ENCODE measurements at places on chromosomes 12 and 14.

GRCh38 chr12:90226211-90226610, 517.6 kb upstream of the ATP2B1 start:
- DNase-seq, result no peak

DNA sequence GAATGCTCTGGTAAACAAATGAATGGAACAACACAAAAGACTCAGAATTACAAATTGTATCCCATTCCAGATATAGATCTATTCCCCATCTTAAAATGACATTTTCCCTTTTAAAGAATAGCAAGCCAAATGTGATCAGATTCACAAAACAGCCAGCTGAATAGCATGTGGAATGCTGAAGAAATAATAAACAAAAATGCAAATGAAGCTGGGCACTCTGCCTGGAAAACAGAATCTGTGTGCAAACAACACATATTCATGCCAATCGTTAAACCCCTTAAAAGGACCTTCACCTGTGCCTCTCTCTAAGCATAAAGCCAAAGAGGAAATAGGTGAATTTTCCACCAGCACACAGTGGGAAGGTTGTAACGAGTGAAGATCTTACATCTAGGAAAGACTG, 67.9 kb upstream of the PDZRN4 start:
- DNase-seq, result no peak

DNA sequence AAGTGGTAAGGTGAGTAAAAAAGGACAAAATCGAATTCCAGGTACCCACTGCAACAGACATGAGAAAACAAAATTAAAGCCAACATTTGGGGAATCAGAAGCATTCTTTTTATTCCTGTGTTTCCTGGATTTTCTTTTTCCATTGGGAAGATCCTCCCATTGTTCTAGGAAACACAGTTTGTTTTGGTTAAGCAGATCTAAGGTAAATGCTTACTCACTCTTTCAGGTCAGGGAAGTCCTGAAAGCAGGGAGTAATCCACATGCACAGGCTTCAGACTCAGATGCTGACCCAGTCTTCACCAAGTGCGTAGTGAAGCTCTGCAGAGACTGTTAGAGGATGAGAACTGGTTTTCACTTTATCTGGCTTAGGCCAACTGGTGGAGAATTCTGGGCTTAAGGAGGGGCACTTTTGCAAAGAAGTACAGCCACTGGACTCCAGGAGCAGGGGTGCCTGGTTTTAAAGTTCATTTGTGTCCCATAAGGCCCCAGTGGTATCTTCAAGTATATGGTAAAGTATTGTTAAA, 57.7 kb downstream of the RPAP3 start:
- no peak for DNase-seq

DNA sequence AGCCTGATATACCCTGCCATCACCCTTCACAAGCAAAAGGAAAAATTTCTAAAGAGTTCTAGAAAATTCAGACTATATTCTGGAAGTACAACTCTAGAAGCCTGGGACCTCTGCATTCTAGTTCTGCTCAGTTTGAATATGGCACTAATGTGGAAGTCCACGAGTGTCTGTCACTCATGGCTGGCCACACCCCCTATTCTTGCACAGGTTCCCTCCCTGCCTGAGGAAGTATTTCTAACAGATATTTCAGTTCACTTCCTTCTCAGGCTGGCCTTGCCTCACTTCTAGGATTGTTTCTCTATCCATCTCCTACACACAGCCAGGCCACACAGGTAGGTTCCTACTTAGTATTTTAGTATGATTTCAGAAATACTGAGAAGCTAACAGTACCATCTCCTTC, 67.4 kb downstream of the PHLDA1 start:
- DNase-seq, result no peak

DNA sequence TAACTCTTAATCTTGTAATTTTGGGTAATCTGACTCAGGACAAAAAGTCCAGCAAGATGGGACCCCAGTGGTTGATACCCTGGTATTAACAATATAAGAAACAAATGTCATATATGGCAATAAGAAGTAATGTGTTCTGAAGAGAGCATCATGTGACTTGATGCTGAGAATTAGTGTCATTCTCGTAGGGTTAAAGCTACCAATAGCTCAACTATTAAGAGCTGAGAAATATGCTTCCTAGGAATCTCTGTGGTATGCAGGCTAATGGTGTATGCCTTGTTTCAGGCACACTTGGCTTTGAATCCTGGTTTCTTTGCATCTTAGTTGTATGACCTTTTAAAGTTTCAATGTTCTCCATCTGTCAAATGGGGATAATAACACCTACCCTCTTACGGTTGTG, 9.1 kb downstream of the MYRFL start:
- DNase-seq, result no peak
